Kidney (tissue), 22 donors: ENCODE measurements at places on chromosomes 13 and 19.

- no peak for DNase-seq
- no peaks in the 10 kb centered on the region for H3K27me3 ChIP-seq
- no peak overlapping the region for H3K4me3 ChIP-seq
- H3K4me1 ChIP-seq = peaks cover 2% of the 10 kb centered on the region
- no peak overlapping the region for H3K27ac ChIP-seq
Observed at GRCh38 chr13:44425041-44425814, 51.6 kb downstream of the SERP2 start.

DNA sequence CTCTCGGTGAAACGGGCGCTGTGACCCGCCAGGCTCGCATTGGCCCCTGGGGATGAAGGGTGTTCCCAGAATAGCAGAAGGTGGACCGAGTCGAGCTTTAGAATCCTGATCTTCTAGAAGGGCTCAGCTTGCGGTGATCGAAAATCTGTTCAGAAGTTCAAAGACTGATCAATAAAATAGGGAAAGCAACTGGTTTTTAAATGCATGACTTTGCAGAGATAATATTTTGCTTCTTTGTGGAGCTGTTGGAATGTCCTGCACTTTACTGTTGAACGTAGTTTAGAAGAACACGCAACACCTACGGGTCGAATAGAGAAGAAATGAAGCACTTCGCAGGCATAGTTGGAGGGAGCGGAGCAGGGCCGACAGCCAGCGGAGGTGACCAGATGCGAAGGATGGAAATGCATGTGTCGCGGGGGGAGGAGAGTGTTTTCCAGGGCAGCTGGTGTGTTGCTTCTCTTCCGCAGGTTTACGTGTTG is 766 bp downstream of the CEBPG start:
- H3K27me3 ChIP-seq = no peaks in the 10 kb centered on the region
- H3K4me3 ChIP-seq = peak overlapping the region; percentile 77
- H3K36me3 ChIP-seq = no peaks in the 10 kb centered on the region

DNA sequence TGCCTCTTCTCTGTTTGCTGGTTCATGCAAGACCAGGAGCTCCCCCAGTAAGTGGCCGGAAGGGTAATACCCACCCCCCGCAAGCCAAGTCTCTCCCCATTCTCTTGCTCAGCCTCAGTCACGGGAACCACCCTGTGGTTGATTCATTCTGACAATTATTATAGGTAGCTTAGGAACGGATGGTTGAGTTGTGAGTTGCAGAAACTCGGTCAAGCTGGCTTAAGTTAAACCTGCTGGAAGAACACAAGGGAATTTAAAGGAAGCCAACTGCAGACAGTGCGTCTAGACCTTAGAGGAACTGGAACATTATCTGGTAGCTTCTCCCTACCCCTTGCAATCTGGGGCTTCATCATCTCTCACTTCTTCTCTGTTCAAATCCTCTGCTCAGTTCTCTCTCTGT is 8.9 kb downstream of the FPR1 start:
- H3K36me3 ChIP-seq = no peaks in the 10 kb centered on the region
- H3K27ac ChIP-seq = no peak overlapping the region
- no peak for DNase-seq
- no peaks in the 10 kb centered on the region for H3K4me1 ChIP-seq
- H3K4me3 ChIP-seq = no peak overlapping the region

DNA sequence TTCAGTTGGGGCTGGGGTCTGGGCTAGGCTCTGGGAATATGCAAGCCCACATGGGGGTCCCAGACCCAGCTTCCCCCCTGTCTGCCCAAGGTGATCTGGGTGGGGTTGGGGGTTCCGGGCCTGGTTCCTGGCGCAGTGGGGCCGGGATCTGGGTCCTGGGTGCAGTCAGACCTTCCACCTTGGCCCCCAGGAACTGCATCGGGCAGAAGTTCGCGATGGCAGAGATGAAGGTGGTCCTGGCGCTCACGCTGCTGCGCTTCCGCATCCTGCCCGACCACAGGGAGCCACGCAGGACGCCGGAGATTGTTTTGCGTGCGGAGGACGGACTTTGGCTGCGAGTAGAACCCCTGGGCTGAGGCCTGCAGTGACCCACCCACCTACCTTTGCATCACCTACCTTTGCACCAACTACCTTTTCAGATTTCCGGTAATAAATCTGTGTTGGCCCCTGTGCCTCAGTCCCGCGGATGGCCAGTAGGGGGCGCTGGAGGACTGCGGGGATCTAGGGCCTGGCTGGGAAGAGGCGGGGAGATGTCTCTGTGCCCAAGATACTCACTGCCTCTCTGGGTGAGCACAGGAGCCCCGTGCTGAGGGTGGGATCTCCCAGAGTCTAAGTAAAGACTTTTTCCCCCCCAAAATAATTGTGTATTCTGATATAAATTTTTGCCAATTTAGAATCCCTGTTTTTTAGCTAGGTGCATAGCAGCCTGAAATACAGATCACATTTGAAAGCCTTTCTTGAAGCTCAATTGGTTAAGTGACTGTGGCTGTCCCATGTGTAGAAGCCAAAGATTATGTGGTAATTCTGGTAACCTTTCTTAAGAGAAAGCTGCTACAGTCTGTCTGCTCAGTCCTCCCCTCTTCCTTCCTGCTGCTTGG is 11.5 kb upstream of the CYP4F3 start:
- H3K27ac ChIP-seq = no peak overlapping the region
- peak; percentile 89 for DNase-seq

DNA sequence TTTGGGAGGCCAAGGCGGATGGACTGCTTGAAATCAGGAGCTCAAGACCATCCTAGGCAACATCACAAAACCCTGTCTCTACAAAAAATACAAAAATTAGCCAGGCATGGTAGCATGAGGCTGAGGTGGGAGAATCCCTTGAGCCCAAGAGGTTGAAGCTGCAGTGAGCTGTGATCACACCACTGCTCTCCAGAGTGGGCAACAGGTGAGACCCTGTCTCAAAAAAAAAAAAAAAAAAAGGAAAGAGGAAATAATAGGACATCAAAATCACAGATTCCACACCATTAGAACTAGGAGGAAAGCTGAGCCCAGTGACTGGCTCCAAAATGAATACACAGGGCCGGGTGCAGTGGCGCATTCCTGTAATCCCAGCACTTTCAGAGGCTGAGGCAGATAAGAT is 3.2 kb upstream of the ZNF8 start:
- no peaks in the 10 kb centered on the region for H3K27me3 ChIP-seq
- no peaks in the 10 kb centered on the region for H3K4me1 ChIP-seq
- no peak overlapping the region for H3K4me3 ChIP-seq
- DNase-seq = no peak
- H3K36me3 ChIP-seq = no peaks in the 10 kb centered on the region
- H3K27ac ChIP-seq = no peak overlapping the region

- H3K4me1 ChIP-seq = peaks cover 10% of the 10 kb centered on the region
- peak overlapping the region; percentile 94 for H3K27ac ChIP-seq
- no peaks in the 10 kb centered on the region for H3K27me3 ChIP-seq
- H3K4me3 ChIP-seq = peak overlapping the region; percentile 92
- no peaks in the 10 kb centered on the region for H3K36me3 ChIP-seq
- DNase-seq = no peak
Observed at GRCh38 chr19:2944403-2944774, 382 bp downstream of the ZNF77 start.

DNA sequence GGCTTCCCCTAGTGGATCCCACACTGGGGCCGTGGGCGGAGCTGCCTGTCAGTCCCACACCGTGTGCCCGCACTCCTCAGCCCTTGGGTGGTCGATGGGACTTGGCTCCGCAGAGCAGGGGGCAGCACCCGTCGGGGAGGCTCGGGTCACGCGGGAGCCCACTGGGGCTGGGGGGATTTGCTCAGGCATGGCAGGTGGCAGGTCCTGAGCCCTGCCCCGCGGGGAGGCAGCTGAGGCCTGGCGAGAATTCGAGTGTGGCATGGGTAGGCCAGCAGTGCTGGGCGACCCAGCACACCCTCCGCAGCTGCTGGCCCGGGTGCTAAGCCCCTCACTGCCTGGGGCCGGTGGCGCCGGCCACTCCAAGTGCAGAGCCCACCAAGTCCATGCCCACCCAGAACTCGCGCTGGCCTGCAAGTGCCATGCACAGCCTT is 481.7 kb upstream of the PRR20A start:
- no peaks in the 10 kb centered on the region for H3K27me3 ChIP-seq
- no peak overlapping the region for H3K27ac ChIP-seq
- peak; percentile 13 for DNase-seq
- no peaks in the 10 kb centered on the region for H3K4me1 ChIP-seq
- no peak overlapping the region for H3K4me3 ChIP-seq
- H3K36me3 ChIP-seq = no peaks in the 10 kb centered on the region

DNA sequence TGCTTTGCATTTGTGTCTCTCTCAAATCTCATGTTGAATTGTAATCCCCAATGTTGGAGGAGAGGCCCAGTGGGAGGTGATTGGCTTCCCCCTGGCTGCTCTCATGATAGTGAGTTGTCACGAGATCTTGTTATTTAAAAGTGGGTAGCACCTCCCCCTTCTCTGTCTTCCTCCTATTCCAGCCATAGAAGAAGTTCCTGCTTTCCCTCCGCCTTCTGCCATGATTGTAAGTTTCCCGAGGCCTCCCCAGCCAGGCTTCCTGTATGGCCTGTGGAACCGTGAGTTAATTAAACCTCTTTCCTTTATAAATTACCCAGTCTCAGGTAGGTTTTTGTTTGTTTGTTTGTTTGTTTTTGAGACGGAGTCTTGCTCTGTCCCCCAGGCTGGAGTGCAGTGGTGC is 3.8 kb downstream of the LILRA4 start:
- H3K4me3 ChIP-seq = no peak overlapping the region
- no peaks in the 10 kb centered on the region for H3K36me3 ChIP-seq
- H3K4me1 ChIP-seq = no peaks in the 10 kb centered on the region

- H3K4me3 ChIP-seq = no peak overlapping the region
- no peaks in the 10 kb centered on the region for H3K36me3 ChIP-seq
- no peaks in the 10 kb centered on the region for H3K27me3 ChIP-seq
- no peak overlapping the region for H3K27ac ChIP-seq
- no peak for DNase-seq
- H3K4me1 ChIP-seq = no peaks in the 10 kb centered on the region
Observed at GRCh38 chr13:39210961-39211534, 172.8 kb downstream of the NHLRC3 start.

GRCh38 chr13:107217251-107217650 is 649.3 kb upstream of the ARGLU1 start:
- H3K36me3 ChIP-seq = no peaks in the 10 kb centered on the region
- H3K27me3 ChIP-seq = no peaks in the 10 kb centered on the region
- H3K4me1 ChIP-seq = no peaks in the 10 kb centered on the region
- no peak overlapping the region for H3K27ac ChIP-seq
- no peak overlapping the region for H3K4me3 ChIP-seq
- no peak for DNase-seq

DNA sequence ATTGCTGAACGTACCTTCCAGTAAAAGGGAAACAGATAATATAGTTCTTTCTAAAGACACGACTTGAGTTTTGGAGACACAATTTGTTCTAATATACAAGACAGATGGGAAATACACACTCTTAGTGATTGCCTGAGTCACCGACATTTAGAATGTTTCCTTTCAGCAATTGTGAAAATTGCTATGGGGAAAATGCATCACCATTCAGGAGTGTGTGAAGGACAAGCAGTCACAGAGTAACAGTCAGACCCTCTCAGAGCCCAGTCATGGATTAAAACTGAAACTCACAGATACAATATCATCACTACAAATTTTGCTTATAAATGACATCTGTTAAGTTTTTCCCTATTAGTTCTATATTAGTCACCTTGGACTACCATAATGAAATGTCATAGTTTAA is 286.1 kb downstream of the SPRY2 start:
- DNase-seq = no peak
- H3K27ac ChIP-seq = no peak overlapping the region
- H3K4me3 ChIP-seq = no peak overlapping the region

DNA sequence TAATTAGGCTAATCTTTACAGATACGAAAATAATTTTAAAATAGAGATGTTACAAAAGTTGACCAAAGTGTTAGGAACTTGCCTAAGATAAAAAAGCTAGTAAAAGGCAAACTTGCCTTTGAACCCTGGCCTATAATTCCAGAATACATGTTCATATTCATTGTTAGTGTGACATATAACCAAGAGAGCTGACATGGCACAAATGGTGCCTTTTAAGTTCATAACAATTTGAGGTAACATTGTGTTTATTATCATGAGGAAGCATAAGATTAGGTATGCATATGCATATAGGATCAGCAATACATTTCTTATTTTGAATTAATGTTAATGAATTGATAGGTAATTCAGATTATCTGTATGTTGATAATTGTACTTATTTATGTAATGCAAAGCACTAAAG is 1537.9 kb upstream of the PRR20A start:
- no peak overlapping the region for H3K27ac ChIP-seq
- no peak for DNase-seq
- H3K27me3 ChIP-seq = no peaks in the 10 kb centered on the region
- no peaks in the 10 kb centered on the region for H3K36me3 ChIP-seq
- H3K4me3 ChIP-seq = no peak overlapping the region

- H3K4me3 ChIP-seq = peak overlapping the region; percentile 63
- H3K27ac ChIP-seq = peak overlapping the region; percentile 74
Observed at GRCh38 chr13:113151745-113152690, 6.4 kb upstream of the PROZ start.

DNA sequence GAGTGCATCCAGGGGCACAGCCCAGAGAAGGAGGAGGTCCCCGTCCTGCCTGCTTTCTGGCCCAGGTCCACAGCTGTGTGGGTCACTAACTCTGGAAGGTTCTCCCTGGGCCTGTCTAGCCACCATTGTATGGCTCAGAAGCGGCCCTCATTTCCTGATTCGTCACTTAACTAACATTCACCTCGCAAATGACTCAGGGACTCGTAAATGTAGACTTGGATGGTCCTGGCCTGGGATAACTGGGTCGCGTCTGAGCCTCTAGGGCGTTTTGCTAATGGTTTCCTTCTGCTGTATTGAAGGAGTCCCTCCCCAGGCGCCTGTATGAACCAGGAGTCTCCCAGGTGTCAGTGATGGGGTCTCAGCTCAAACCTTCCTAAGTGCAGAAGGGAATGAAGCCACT is 162.8 kb downstream of the ZNF536 start:
- no peaks in the 10 kb centered on the region for H3K36me3 ChIP-seq
- H3K27ac ChIP-seq = no peak overlapping the region
- no peaks in the 10 kb centered on the region for H3K4me1 ChIP-seq
- H3K27me3 ChIP-seq = no peaks in the 10 kb centered on the region

DNA sequence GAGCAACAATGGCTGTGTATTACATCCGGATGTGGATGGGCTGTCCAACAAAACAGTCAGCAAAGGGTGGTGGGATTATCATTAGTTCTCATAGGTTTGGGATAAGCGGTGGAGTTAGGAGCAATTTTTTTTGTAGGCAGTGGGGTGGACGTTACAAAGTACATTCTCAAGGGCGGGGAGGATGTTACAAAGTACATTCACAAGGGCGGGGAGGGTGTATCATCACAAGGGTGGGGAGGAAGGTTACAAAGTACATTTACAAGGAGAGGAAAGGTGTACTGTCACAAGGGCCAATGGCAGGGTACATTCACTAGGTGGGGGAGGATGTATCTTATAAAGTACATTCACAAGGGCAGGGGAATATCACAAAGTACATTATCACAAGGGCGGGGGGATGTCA is 20.8 kb upstream of the ZNF561 start:
- H3K36me3 ChIP-seq = no peaks in the 10 kb centered on the region
- no peaks in the 10 kb centered on the region for H3K4me1 ChIP-seq
- H3K27ac ChIP-seq = no peak overlapping the region
- H3K27me3 ChIP-seq = no peaks in the 10 kb centered on the region
